ENCODE measurements at places on chromosomes 2 and 18. TPM values are rescaled to one million over a fixed set of nuclear protein-coding genes. Genes with fewer than 3 reads are reported as not detected.

MYO7B gene
- total RNA-seq = not detected

DBI gene
- total RNA-seq = 121 TPM

DHRS9 gene
- not detected for total RNA-seq

- DNase-seq = no peak
Observed at GRCh38 chr2:240990726-240991377, 7.6 kb upstream of the SNED1 start.

GRCh38 chr2:143183804-143184463 is 54.7 kb downstream of the ARHGAP15 start:
- DNase-seq = no peak

DNA sequence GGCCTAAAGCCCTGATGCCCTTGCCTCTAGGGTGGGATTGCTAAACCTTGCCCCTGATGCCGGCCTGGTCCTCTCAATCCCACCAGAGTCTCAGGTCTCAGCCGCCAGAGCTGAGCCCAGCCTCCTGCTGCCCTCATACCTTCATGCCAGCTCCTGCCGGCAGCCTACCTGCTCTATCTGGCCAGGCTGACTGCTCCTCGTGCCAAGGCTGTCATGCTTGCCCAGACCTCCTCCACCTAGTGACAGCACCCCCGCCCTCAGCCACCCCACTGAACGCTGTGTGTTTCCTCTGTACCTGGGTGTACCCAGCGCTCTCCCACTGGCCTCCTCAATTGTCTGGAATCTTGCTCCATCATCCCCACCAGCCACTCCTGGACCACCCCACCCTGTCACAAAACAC is 120.1 kb downstream of the CACNB4 start:
- DNase-seq = no peak

Data from dermis blood vessel endothelial cell (primary cell).